ENCODE measurements at places on chromosomes 2 and 18. TPM values are rescaled to one million over a fixed set of nuclear protein-coding genes. Genes with fewer than 3 reads are reported as not detected.

The C2orf81 gene
- total RNA-seq: 3.4 TPM

- DNase-seq: no peak
Measured at GRCh38 chr2:2039826-2040225, 291.2 kb downstream of the MYT1L start.

The CCDC85A gene
- 0.51 TPM for total RNA-seq

The CDH19 gene
- total RNA-seq: 2.0 TPM

The SNTG2 gene
- not detected for total RNA-seq

DNA sequence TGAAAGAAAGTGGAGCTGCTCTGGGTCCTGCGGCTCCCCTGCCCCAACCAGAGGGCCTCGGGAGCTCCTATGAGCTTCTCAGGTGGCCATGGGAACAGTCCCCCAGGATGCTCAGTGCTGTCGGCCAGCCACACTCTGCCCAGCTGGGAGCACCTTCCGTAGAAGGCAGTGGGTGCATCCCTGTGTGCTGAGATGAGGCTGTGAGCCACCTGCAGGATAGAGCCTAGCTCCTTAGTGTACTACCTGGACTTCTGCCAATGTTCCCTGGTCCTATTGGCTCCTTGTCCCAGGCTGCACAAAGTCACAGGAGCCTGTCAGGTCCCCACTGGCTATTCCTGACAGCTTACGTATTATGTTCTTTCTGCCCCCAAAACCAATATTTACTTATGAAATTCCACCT is 16.1 kb downstream of the PRELID3A start:
- peak; percentile 64 for DNase-seq

All from chondrocyte (in vitro differentiated cells).